Transverse colon (tissue), 4 donors: ENCODE measurements at places on chromosomes 2 and 18. TPM values are rescaled to one million over a fixed set of nuclear protein-coding genes. Genes with fewer than 3 reads are reported as not detected.

- DNase-seq: no peak
These were observed 372.0 kb downstream of the CMPK2 start for GRCh38 chr2:6493669-6494068.

DNA sequence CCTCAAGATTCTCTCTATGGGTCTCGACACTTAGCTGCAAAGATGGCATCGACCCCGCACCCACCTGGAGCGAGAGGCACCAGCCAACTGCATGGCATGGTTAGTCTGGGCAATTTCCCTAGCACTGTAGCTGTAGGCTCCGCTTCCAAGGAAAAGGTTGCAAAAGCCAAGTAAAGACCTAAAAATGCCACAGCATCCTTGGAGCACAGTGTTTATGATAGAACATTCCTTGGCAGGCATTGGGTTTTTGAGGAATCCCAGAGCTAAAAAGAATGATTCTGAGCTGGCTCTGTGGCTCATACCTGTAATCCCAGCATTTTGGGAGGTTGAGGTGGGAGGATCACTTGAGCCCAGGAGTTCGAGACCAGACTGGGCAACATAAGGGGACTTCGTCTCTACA lies 22.9 kb downstream of the QPCT start:
- DNase-seq: no peak

DNA sequence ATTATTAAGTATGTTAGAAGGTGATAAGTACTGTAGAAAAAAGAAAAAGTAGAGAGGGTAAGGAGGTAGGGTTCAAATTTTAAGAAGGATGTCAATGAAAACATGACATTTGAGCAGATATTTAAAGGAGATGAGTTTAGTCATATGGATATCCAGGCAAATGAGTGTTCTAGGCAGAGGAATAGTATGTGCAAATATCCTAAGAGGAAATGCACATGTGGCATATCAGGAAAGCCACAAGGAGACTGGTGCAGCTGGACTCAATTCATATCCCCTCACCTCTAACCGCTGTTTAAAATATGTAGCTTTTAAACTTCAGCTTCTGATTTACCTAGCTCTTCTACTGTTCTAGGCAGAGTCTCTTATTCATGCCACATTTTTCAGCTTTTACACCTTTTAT lies 9.5 kb downstream of the AGPS start:
- DNase-seq: no peak

- DNase-seq: no peak
These were observed 10.4 kb upstream of the DOCK10 start for GRCh38 chr2:225052703-225053102.

GRCh38 chr2:2022941-2023586 lies 278.7 kb upstream of the PXDN start:
- DNase-seq: no peak

- no peak for DNase-seq
These were observed 408.8 kb downstream of the GALNT13 start for GRCh38 chr2:154280543-154280942.

GRCh38 chr18:50313031-50313607 lies 25.6 kb upstream of the CXXC1 start:
- DNase-seq: no peak

GRCh38 chr2:28586867-28587266 lies 91.0 kb downstream of the PLB1 start:
- DNase-seq: no peak

GRCh38 chr2:231795525-231796327 lies 9.5 kb downstream of the COPS7B start:
- peak; percentile 79 for DNase-seq

- no peak for DNase-seq
These were observed 441.7 kb downstream of the THSD7B start for GRCh38 chr2:137207030-137207429.

- no peak for DNase-seq
These were observed 5.0 kb upstream of the TMEM178A start for GRCh38 chr2:39660612-39661236.

GRCh38 chr2:62569907-62570841 lies 64.2 kb upstream of the TMEM17 start:
- no peak for DNase-seq

GRCh38 chr2:151103551-151103950 lies 158.1 kb downstream of the RBM43 start:
- DNase-seq: no peak

- DNase-seq: no peak
These were observed 3.1 kb upstream of the LPIN1 start for GRCh38 chr2:11743366-11743765.

GRCh38 chr2:216349366-216349765 lies 22.9 kb downstream of the MARCHF4 start:
- no peak for DNase-seq

Gene FER1L5
- not detected for total RNA-seq

Gene IL1R2
- total RNA-seq: 13.5 TPM

Gene FSIP2
- 47.3 TPM for total RNA-seq

Gene COLEC12
- 1.4 TPM for total RNA-seq

Gene GREB1L
- not detected for total RNA-seq
